Endothelial cell (in vitro differentiated cells): ENCODE measurements at places on chromosomes 12 and 14.

GRCh38 chr12:25566202-25566949, 13.3 kb upstream of the LMNTD1 start:
- DNase-seq = no peak

DNA sequence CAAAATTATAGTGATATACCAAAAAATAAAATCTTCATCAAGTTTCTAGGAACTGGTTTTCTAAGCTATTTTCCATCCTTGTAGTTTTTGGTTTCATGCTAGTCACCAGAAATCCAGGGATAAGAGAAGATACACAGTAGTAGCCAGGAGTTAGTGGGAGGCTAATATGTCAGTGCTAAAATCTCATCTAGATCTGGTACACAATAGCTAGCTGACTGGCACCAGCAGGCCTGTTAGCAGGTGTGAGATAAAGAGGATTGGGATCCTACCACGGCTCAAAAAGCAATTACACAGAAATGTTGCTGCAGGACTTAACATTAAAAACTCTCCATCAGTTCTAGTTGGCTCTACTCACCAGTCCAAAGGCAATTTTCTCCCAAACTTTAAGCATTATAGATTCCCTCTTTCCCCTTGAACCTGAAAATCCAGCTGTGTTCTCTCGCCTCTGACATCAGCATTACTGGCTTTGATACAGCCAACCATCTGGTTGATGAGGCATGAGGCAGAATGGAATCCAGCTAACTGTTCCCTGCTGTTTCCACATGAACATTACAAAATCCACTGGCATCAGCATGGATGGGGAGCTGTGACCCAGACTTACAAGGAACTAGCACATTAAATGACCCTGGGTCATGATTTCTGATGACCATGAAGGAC, 41.8 kb upstream of the CCDC196 start:
- DNase-seq = no peak

DNA sequence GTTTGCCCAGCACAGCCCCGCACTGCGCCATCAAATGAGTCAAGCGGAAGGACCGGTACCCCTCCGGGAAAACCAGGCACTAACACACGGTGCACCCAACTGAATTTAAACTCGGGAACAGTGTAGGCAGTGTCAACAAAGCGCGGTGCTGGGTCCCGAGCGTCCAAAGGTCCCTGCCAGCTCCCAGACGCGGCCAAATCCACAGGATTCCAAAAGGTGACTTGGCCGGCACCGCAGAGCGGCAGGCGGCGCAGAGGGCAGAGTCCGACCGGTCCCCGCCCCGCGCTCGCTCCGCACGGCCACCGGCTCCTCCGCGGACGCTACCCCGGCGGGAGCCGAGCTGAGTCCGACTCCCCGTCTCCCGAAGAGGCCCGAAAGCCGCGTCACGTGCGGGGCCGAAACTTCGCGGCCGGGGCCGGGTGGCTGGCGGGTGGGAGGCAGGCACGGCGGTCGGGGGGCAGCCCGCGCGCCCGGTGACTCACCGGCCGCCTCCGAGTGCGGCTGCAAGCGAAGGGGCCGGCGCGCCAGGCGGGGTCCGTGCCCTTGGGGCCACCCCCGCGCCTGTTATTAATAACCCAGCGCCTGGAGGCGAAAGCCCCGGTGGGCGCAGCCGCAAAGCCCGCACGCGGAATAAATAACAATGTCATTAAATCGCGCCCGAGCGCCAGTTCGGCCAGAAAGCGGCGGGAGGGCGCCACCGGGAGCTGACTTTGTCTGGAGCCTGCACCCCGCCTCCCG, 863 bp downstream of the DENND5B start:
- peak; percentile 70 for DNase-seq

DNA sequence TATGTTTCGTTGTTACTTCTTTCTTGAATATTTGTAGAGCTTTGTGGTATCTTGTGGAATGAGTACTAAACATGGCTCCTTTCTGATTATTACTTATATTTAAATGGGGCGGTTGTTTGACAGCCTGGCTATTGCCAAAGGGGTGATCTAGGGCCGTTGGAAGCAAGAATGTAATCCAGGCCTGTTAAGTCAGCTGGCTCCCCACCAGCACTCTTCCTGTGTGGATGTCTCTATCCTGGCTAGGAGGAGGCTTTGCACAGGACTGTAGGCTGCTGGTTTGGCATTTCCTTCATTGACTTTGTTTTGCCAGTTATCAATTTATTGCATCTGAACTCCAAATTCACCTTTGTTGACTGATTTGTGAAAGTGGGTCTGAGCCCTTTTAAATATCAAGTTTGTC, 5.6 kb downstream of the FAM234B start:
- DNase-seq = peak; percentile 15

- no peak for DNase-seq
These were observed 570 bp downstream of the DMAC2L start for GRCh38 chr14:50312734-50313054.

DNA sequence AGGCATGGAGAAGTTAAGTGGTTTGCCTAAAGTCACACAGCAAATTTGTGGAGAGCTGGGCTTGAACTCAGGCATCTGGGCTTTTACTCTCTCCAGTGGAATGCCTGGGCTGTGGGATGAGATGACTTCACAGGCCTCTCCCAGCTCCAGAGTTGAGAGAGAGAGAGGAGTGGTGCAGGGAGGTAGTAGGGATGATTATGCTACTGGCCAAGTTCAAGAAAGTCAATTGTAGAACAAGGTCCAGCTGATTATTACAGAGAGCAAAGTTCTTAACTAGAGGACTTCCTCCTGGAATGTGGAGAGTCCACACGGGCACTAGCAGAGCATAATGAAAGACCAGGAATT, 769 bp upstream of the EMP1 start:
- DNase-seq = no peak
